ENCODE measurements at places on chromosomes 7 and 10. TPM values are rescaled to one million over a fixed set of nuclear protein-coding genes. Genes with fewer than 3 reads are reported as not detected.
A peak's percentile ranks its signal among the peaks of the same experiment; 100 is the strongest.

DNA sequence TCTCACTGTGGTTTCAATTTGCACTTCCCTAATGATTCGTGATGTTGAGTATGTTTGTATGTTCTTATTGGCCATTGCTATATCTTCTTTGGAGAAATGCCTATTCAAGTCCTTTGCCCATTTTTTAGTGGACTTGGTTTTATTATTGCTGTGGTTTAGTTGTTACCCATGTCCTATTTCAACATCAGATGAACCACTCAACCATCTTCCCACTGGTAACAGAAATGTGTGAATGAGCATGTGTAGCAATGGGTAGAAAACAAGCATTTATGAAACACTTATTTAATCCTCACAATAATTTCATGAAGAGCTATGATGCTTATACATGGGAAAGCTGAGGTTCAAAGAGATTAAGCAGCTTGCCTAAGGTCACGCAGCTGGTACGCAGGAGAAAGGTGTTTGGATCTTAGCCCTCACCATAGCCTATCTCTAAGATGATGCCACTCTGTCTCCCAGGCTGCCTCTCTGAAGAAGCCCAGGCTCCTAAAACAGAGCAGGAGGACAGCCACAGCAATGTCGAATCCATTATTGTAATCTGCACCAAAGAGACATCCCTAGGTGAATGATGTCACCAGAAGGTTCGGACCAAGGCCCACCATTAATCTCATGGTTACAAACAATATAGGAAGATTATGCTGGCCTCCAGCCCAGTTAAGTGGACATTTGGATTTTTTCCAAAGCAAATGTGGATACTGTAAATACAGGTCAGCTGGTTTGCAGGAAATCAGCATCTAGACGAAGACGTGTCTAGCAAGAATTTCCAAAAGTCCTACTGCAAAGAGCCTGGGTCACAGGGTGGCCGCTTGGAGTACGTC is 447.6 kb upstream of the ZMIZ1 start:
- no peak for DNase-seq

DNA sequence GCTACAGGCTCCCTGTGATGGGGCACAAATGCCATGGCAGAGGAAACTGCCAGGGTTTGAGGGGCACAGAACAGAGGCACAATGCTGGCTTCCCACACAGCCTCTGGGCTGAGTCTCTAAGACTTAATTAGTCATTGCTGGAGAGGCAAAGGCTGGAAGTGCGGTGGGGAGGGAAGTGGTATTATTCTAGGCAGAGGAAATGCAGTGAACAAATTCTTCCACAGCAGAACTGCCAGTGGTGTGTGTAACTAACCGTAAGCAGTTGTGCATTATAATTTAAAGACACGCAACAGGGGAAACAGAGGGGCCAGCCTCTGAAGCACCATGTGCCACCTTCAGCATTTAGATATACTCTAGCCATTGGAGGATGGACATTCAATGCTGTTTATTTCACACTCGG is 12.8 kb downstream of the ICA1 start:
- DNase-seq = peak; percentile 48

DNA sequence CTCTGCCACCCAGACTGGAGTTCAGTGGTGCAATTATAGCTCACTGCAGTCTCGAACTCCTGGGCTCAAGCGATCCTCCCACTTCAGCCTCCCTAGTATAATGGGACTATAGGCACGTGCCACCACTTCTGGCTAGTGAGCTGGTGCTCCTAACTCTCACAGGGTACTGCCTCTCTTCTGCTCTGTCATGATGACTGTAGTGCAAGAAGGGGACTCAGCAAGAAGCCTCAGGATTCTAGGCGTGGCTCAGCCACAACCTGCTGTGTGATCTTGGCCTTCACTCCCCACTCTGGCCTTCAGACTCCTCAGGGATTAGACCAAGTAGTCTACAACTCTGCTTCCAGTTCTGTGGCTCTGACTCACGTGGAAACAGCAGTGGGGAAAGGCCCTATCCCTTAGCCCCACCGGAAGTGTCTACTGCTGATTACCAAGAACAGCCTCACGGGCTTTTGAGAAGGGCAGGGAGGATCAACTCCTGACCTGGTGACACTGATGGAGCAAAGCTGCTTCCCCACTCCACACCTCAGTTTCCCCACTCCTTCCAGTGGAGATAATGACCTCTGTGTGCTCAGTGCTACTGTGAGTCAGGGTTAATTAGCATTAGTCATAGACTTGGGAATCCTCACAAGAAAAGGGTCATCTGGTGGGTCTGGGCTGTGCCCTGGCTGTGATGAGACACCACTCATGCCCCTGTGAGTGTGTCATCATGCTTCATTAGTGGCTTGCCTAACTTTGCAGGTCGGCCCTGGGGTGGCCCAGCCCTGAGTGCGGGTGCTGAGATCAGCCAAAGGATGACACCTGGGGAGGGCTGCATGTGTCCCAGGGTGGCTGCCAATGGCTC is 41.1 kb downstream of the ZC3HC1 start:
- peak; percentile 55 for DNase-seq

GRCh38 chr7:155404976-155405375 is 53.0 kb upstream of the EN2 start:
- no peak for DNase-seq

- DNase-seq = no peak
Observed at GRCh38 chr7:129465080-129465479, 30.8 kb downstream of the STRIP2 start.

DNA sequence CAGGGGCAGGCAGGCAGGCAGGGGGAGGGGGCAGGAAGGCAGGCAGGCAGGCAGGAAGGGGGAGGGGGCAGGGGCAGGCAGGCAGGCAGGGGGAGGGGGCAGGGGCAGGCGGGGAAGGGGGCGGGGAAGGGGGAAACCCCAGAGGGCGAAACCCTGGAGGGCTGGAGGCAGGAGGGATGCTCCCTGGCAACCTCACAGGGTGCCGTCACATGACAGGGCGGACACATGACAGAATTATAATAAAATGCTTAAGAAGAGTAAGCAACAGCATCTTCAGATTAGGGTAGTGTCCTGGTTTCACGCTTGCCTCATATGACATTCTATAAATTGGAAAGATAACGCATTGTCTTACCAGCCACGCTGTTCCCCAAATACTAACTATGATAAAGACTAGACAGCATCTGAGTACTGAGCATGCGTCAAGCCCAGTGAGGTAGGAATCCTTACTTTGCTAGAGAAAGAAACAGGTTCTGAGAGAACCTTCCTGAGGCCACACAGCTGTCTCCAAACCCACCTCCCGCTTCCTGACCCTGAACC is 131.6 kb downstream of the DIP2C start:
- DNase-seq = no peak

DNA sequence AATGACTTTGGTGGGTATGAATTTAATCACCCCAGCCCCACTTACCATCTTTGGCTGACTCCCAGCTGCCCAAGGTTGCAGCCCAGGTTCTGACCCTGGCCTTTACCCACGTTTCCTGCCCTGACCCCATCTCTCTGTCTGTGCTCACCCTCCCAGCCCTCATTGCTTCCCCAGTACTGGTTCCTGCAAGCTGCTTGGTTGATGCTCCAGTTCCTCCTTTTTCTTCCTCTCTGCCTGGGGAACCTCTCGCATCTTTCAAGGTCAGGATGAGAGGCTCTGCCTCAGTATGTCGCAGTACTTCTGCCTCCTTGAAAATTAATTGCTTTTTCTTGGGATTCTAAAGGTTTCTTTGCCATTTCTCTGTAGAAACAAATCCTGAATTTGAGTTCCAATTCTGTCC is 263.8 kb upstream of the ZNF32 start:
- DNase-seq = no peak

GRCh38 chr7:120229084-120229483 is 43.9 kb upstream of the KCND2 start:
- no peak for DNase-seq

GRCh38 chr7:150401861-150402631 is 22.9 kb downstream of the ZNF775 start:
- no peak for DNase-seq

DNA sequence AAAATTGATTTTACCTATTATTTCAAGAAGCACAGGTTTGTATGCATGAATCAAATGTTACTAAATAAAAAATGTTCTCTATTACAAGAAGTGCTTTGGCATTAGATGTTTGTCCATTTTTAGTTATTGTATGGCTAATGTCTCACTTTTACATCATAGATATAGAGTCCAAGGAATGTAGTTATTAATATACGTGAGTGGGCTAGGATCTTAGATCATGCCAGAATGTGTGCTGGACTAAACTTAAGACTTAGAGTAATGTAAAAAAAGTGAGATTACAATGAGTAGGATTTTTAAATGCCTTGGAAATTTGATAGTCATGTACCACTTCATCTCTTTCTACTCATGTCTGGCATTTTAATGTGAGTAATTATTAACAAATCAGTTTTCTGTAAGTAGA is 196.6 kb downstream of the ARL4A start:
- no peak for DNase-seq

Gene PNLIP
- total RNA-seq = not detected

Gene GBX1
- total RNA-seq = not detected

Gene TSPAN33
- 15.2 TPM for total RNA-seq

Gene IKZF1
- 348 TPM for total RNA-seq

Gene ZNF277
- 15.8 TPM for total RNA-seq

Gene ZFAND4
- total RNA-seq = 15.7 TPM
